ENCODE measurements at places on chromosomes 4 and X.
A peak's percentile ranks its signal among the peaks of the same experiment; 100 is the strongest.

GRCh38 chr4:169144061-169144600 lies 126.6 kb downstream of the SH3RF1 start:
- no peak for DNase-seq

DNA sequence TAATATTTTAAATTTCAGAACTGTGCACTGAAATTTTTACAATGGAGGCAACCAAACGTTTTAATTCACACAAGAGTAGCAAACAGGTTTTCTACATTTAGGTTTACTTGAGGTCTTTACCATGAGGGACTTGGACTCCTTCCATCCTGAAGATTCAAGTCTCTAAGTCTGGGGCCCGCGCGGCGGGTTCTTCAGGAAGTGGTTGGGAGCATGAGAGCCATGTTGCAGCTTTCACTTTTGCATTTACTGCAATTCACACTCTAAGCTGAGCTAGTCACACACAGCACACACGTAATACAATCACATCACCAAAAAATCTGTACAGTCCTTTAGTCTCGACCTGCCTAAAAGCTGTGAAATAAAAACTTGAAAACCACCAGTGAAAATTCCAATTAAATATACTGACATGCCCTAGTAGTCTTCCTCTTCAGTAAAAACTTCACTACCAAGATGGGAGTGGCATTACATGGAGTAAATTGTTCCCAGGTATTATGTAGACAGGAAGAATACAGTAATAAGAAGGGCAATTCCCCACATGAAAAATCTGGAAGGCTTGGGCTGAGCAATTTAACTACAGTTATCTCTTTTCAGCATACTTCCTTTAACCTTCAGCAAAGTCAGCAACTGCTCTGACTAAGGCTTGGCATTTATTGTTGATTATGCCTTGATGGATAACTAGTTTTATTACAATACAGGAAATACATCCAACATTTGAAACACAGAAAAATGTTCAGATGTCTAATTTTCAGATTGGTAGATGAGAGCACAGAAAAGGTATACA lies 571.1 kb upstream of the DIPK2B start:
- no peak for DNase-seq

DNA sequence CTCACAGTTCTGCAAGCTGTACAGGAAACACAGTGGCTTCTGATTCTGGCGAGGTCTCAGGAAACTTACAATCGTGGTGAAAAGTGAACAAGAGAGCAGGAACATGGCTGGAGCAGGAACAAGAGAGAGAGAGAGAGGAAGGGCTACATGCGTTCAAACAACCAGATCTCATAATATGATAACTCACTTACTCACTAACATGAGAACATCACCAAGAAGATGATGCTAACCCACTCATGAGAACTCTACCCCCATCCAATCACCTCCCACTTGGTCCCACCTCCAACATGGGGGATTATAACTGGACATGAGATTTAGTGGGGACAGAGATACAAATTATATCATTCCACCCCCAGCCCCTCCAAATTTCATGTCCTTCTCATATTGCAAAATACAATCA lies 9.8 kb upstream of the TLR1 start:
- DNase-seq = no peak

- DNase-seq = no peak
Measured at GRCh38 chrX:25432396-25432795, 416.6 kb upstream of the ARX start.

DNA sequence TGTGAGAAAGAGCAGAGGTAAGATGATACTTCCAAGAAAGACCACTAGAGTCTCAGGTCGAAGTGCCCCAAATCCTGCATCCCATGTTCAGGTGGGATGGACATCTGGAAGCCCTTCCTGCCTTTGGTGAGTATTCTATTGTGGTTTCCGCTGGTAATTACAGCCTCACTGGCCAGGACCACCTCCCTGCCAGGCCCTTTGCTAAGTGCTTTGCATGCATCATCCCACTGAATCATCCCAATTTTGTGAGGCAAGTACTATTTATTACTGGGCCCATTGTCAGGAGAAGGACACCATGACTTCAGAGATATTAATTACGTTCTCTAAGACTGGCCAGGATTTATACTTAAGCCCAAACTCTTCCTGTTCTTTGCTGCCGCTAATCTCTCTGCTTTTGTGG lies 10.7 kb upstream of the PASD1 start:
- no peak for DNase-seq

- peak; percentile 6 for DNase-seq
Measured at GRCh38 chr4:11223311-11223710, 205.4 kb downstream of the HS3ST1 start.

DNA sequence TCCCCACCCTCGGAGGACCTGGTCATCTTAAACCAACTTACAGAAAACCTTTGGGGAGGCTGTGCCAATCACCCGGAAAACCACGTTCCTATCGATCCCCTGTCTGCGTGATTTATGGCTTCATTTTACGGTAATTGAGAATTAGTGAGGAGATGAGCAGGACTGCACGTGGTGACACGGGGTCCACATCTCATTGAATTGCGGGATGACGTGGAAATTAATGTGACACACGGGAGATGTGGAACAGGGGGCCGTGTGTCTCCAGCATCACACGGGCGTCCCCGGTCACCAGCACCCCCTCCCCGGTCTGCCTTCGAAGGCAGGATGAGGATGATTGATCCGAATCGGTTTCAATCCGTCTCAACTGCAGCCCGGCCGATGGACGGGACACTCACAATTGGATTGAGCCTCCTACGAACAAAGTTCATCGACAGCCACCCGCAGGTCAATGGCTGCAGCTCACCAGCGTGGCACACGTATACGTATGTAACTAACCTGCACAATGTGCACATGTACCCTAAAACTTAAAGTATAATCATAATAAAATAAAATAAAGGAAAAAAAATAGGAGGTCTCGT lies 160.3 kb downstream of the SHOX start:
- DNase-seq = no peak

DNA sequence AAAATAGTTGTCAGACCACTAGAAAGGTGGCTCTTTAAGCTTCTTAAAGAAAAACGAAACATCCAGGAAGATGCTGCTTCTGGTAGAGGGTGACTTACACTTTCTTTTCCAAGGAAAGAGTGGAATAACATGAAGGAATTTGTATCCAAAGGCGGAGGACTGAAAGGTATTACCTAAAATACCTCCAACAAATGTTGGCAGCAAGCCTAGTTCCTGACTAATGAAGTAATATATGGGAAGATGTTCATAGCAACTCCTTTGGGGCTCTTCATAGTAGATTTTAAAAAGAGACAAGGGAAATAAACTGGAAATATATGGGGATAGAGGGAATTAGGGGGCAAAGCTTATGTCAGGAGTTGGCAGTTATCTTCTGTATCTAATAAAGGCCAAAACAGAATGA lies 116.2 kb downstream of the AASDH start:
- DNase-seq = no peak

DNA sequence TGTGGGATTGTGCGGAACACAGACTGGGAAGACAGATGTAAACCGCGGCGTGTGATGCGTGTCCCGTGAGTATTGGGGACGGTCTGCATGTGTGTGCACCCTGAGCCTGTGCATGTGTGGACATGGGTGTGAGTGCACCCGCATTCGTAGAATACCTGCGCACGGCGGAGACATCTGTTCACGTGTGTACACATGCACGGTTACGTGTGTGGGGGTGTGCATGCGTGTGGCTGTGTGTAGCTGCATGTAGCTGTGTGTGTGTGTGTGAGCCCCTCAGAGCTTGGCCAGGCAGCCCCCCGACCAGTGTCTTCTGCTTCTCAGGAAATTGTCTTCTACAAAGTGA lies 19.6 kb downstream of the ATP5ME start:
- DNase-seq = no peak

DNA sequence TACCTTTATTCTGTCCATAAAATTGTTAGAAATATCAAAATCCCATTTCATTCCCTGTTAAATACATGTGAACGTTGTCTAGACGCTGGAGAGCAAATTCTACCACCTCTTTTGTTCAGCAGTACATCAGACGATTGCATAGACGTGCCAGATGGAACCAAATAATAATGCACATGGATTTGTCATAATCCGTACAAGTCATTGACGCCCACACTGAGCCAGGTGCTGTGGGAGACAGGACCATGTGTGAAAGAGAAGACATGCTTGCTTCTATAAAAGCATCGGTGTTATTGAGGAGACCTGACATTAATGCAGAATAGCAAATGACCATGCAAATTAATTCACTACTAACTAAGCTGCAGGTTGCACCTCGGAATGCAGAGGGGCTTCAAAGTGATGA lies 175.0 kb downstream of the PTTG2 start:
- no peak for DNase-seq

DNA sequence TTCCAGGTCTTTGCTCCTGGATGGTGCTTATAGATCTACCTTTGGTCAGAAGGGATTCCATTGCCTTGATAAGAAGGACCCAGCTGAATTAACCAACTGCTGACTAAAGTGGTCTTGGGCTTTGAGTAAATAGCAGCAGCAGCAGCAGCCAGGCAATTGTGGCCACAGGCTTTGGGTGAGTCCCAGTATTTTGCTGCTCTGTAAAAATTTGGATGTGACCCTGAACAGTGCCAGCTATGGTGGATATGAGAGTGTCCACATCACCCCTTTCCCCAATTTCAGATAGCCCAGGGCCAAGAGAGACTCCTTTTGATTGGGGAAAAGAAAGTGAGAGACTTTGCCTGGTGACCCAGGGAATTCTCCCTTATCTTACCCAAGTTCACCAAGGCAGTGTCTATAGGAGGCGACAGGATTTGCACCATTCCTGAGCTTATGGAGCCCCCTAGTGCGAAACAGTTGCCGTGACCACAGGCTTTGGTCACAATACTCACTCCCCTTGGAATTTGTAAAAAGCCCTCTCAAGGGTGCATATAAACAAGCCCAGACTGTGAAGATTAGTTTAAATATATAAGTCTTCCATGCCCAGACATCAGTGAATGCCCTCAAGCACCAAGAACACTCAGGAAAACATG lies 518.0 kb downstream of the TMA16 start:
- peak; percentile 23 for DNase-seq

GRCh38 chrX:35773958-35774564 lies 24.1 kb upstream of the MAGEB16 start:
- no peak for DNase-seq

- no peak for DNase-seq
Measured at GRCh38 chr4:104507112-104507511, 12.4 kb upstream of the CXXC4 start.

DNA sequence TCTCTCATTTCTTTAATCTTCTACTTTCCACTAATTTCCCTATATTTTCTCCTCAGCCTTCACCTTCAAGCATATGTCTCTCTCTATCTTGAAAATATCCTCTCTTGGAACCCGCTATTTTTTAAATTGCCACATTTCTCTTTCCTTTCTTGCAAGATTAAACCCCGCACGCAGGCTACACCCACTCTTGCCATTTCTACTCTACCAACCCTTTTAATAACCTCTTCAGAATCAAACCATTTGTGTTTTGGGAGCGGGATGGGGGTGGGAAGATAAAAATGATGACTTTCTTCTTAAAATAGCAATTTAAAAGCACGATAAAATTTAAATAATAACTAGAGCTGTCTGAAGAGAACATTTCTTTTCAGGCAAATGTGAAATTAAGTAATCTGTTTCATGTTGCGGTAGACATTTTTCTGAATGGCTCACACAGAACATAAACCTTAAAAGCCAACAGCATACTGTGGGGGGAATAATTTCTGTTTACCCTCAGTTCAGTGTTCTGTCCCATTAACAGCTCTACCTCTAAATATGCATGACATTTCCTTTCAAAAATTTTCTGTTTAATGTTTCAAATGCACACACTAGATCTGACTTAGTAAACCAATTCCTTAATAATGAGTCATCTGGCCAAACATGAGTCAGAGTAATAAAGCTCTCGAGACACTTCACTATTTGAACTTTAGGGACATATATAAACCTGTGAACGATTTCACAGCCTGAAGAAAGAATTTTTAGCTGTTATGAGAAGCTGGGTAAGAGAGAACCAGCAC lies 20.5 kb downstream of the ARSJ start:
- peak; percentile 88 for DNase-seq

GRCh38 chrX:71650333-71650969 lies 16.9 kb upstream of the LOC101059915 start:
- no peak for DNase-seq

GRCh38 chr4:152892974-152893373 lies 43.1 kb upstream of the FHDC1 start:
- DNase-seq = no peak

DNA sequence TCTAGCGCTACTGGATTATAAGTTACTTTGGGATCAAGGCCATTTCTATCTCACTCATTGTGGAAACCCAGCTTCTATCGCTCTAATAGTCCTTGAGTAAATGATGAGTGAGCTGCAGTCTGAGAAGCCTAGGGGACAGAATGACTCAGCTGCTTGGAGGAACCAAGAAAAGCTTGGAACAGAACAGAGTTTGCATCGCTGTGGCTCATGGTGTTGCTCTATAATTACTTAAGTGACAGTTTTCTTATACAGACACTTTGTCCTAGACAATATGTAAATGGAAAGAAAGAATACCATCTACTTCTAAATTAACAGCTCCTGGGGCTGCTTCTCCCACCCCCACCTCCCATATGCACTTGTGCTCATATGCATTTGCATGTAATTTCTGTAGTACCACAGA lies 156.9 kb downstream of the SLIT2 start:
- DNase-seq = no peak

Data from astrocyte of the cerebellum (primary cell).